ENCODE measurements at places on chromosomes 13 and 19.

DNA sequence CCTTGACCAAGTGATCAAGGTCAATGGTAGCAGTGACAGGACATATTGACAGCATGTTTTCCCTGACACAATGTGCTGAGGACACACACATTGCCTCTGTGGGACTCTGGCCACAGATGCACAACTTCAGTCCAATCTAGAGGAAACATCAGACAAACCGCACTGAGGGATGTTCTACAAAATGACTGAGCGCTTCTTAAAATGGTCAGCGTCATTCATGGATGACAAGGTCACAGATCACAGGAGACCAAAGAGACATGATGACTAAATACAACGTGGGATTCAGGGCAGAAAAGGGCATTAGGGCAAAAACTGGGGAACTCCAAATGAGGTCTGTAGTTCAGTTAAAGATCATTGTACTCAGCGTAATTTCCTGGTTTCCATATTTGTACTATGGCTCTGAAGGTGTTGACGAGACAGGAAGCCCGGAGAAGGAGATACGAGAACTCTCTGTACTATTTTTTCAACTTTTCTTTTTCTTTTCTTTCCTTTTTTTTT is 20.6 kb downstream of the PBX4 start:
- DNase-seq: no peak

DNA sequence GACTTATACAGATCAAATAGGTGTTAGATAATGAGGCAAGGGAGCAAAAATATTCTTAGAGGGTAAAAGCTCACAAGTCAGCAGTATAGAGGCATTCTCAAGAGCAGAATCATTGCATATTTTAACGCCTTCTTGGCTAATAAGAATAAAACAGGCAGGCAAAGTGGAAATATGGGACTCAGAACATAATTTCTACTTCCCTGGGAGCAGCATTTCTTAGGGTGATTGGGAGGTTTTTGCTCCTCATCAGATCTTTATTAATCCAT is 39.6 kb downstream of the LHFPL6 start:
- DNase-seq: no peak

DNA sequence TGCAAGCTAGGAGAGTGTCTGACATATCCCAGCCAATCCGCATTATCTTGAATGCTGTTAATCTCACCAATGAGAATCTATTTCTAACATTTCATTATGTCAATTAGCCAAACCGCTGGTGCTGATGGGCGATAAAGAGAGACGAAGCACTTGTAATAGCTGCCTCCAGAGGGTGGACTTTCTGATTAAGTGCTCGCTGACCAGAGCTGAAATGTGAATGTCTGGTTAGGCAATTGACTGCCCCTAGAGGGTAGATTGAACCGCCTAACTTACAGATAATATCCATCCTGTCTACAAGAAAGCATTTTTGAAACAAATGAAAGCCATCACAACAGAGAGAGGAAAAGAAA is 552 bp upstream of the GRWD1 start:
- DNase-seq: peak; percentile 93

DNA sequence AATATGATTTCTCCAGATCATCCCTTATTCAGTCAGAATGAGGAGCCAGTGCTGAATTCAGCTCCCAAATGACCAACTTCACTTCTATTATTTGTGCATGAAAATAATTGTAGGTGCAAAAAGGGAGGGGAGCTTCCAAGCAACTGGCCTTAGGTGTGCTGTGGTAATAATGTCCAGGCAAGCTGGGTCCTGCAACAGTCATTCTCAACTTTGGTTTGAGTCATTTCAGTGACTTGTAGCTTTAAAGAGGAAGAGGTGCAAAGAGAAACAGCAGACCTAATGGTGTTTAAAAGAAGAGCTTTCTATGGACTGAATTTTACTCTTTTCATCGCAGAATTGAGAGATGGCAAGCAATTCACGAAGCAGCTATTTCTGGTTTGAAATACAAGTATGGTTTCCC is 29.2 kb upstream of the FGF9 start:
- DNase-seq: no peak

DNA sequence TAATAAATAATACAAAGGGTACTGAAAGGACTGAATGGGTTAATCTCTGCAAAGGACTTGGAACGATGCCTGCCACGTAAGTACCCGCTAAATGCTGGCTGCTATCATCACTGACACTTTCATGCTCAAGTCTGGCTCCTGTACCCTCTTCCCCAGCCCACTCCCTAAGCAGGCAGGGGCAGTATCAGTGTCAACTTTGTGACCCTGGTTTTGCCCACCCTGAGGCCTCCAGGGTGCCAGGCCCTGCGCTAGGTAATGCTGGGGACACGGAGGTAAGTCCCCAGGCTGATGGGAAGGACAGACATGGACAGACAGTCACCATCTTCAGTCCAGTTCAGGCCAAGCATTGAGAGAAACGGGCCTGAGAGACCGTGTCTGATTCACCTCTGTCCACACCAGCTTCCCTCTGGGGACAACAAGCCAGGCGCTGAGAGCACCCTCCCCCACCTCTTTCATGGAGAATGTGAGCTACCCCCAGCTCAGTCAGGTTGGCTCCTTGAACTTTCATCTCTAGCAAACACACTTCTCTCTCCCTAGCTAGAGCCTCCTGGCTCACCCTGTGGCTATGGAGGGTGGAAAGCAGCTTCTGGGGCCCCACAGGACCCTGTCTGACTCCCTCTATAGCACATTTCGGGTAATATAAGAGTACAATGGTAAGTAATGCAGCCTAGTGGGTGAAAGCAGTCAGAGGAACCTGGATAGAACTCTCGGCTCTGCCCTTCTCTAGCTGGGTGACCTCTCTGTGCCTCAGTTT is 800 bp downstream of the ETFB start:
- DNase-seq: peak; percentile 42

GRCh38 chr13:101916775-101917474 is 464.4 kb downstream of the ITGBL1 start:
- DNase-seq: no peak

- DNase-seq: no peak
Measured at GRCh38 chr13:54357284-54357933, 1328.8 kb downstream of the OLFM4 start.

GRCh38 chr13:36029166-36029565 is 102.0 kb downstream of the DCLK1 start:
- peak; percentile 92 for DNase-seq

- DNase-seq: peak; percentile 57
Measured at GRCh38 chr13:47858042-47859025, 142.7 kb downstream of the SUCLA2 start.

DNA sequence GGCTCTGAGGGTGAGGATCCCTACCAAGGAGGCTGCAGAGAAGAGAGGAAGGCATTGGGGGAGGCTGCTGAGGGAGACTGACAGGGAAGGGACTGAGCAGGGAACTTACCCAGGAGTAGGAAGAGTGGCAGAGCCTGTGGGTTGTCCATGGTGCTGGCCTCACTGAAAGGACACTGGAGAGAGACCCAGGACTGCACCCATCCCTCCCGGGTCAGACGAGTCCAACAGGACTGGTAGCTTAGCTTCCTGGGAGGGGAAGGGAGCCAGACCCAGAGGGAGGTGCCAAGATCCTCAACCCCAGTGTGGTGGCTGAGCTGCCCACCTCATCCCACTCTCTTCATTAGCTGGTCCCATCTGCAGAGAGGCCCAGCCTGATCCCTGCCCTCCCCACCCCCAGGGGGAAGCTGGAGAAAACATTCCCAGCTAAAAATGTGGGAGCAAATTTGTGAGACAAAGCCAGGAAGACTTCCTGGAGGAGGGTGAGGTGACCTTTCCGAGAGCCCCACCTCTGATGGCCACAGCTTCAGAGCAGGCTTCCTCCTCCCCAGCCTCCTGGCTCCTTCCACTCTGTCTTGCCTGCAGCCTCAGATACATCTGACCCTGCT is at the start of gene VSIG10L:
TSS of gene VSIG10L (minus strand) at position 164 of the 605 bp plus-strand sequence. CDS start at position 149, 15 bp downstream.
- no peak for DNase-seq

DNA sequence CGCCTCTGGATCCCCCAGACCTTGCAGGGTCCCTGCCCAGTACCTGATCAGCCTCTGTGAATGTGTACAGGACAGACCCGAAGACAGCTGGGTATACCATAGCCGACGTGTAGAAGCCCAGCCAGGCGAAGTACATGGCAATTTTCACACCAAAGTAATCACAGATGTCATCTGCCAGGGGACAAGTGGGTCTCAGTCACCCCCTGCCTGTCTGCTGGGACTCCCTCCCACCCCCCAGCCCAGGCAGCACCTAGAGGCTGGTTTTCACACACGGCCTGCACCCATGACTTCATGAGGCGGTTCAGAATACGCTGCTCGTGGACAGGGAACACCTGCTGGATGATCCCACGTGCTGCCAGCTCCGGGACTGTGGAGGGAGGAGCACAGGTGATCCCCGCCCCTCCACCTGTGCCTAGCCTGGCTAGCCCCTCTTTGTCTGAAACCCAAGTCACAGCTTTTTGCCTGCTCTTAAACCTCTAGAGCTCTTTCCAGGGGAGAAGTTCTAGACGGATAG is 3.6 kb downstream of the ANO8 start:
- DNase-seq: no peak

DNA sequence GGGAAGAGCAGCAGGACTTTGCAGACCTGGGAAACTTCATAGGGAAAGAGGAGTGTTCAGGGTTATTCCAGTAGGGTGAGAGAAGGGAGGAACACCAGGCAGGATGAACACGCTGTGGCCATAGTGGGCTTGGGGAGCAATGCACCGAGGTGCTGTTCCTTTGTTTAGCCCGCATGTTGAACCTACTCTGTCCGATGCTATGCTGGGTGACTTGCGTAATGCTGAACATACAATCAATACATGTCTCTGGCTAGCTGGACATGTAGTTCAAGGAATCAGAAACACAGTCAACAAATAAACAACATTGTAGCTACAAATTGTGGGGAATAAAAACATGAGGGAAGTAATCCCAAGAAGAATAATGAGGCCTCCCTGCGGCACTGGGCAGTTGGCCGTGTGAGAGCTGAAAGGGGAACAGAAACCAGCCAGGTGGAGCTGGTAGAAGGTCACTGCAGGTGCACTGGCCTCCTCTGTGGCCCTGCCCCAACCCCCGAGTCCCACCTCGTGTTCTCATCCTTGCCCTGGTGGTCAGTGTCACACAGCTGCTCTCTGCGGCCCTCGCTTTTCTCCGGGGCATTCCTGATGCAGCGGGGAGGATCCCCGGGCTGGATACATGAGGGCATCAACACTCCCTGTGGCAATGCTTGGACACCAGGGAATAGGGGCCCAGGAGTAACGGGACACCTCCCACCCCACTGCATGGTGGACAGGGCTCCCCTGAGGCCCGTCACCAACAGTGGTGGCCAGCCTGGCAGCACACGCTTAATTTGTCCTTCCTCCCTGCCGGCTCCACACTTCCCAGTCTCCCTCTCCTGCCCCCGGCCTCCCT is 36.9 kb upstream of the TUBGCP3 start:
- no peak for DNase-seq

GRCh38 chr19:13095393-13095784 is 7.3 kb downstream of the LYL1 start:
- DNase-seq: no peak

GRCh38 chr13:45219938-45220375 is 19.1 kb upstream of the KCTD4 start:
- DNase-seq: peak; percentile 58

- DNase-seq: no peak
Measured at GRCh38 chr13:22062478-22063205, 391.8 kb downstream of the FGF9 start.

DNA sequence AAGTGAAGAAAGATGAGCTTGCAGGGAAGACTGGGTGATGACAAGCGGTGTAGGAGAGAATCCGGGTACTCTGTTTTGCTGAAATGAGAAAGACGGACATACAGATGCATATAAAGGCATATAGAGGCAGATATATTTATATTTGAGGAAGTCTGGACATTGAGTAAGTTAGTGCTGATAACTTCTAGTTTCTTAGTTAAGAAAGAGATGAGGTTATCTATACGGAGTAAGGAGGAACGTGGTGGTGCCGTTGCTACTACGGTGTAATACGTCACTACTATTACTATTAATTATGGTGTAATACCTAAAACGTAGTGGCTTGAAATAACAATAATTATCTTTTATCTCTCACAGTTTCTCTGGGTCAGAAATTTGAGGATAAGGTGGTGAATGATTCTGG is 9.8 kb upstream of the CPB2 start:
- DNase-seq: no peak

DNA sequence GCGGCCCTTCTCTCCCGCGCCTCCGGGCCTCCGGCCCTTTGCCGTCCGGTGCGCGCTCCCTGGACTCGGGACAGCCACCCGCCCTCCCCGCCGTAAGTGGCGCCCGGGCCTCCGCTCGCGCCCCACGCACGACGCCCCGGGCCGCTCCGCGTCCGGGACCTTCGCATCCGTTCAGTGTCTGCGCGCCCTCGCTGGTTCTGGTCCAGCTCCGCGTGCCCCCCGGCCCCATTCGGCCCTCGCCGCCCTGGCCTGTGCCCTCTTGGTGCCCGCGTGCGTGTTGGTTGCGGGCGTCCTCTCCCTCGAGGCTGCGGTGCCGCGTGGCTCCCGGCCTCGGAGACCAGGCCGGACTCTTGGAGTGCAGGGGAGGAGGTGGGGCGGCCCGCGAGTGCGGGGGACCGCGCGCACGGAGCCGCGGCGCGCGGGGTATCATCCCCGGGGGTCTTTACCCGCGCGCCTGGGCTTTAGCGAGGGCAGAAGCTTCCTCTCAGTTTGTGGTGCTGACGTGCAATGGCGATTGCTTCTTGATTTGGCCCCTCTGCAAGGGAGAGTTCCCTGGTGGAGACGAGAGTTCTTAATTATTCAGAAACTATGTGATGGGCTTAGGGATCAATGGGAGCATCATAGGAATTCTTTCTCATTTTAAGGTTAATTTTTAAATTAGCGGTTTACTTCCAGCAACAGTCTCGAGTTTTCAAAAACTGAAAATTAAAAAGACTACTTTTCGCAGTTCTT is 757 bp downstream of the WASF3 start:
- peak; percentile 14 for DNase-seq

GRCh38 chr13:50419331-50419865 is 404.2 kb downstream of the KCNRG start:
- DNase-seq: no peak

- DNase-seq: no peak
Measured at GRCh38 chr13:40565282-40566148, 100.9 kb downstream of the FOXO1 start.

- peak; percentile 19 for DNase-seq
Measured at GRCh38 chr13:58963321-58963720, 1200.4 kb downstream of the DIAPH3 start.

- DNase-seq: no peak
Measured at GRCh38 chr19:17104679-17105078, 29.1 kb downstream of the MYO9B start.

- no peak for DNase-seq
Measured at GRCh38 chr13:34459856-34460255, 482.2 kb upstream of the NBEA start.

- DNase-seq: no peak
Measured at GRCh38 chr19:5953030-5953589, 24.8 kb downstream of the RANBP3 start.

GRCh38 chr19:7685546-7686445 is 5.2 kb downstream of the TRAPPC5 start:
- no peak for DNase-seq

- DNase-seq: no peak
Measured at GRCh38 chr19:41920882-41921576, 7.2 kb downstream of the ERFL start.

GRCh38 chr19:10332158-10332964 is 968 bp downstream of the RAVER1 start:
- DNase-seq: no peak

GRCh38 chr19:1243768-1244692 is 2.5 kb downstream of the ATP5F1D start:
- peak; percentile 79 for DNase-seq

GRCh38 chr19:33406521-33407139 is 33.1 kb downstream of the CEBPG start:
- peak; percentile 39 for DNase-seq

- no peak for DNase-seq
Measured at GRCh38 chr13:44790289-44790688, 199.0 kb downstream of the NUFIP1 start.

GRCh38 chr13:24194447-24194846 is 33.9 kb downstream of the SPATA13 start:
- no peak for DNase-seq
